ENCODE measurements at places on chromosomes 1 and 21.

DNA sequence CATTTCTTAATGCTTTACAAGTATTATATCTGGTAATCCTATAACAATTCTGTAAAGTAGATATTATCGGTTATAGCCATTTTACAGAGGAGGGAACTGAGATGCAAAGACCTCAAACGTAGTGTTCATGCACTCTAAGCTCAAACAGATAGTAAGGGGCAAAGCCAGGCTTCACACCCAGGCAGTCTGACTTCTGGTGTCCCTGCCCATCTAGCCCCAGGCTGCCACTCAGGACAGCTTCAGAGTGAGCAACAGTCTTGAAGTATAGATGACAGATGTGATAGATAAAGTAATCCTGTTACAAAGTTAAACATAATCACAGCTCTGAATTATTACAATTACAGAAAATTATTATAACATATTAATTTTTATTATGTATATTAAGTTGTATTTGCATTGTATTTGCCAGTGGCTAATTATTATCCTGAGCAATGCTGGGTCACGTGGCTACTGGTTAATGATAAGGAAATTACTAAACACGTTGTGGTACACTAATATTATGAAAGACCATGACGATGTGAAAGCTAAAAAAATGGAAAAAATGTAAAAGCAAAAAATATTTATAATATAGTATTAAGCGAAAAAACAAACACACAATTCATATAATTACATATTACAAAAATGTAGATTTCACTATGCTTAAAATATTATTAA lies 6.1 kb upstream of the TRAF3IP3 start:
- no peak for DNase-seq

GRCh38 chr1:225834417-225835329 lies 24.7 kb downstream of the EPHX1 start:
- no peak for DNase-seq

GRCh38 chr1:232675898-232676297 lies 46.0 kb upstream of the SIPA1L2 start:
- DNase-seq, result no peak

DNA sequence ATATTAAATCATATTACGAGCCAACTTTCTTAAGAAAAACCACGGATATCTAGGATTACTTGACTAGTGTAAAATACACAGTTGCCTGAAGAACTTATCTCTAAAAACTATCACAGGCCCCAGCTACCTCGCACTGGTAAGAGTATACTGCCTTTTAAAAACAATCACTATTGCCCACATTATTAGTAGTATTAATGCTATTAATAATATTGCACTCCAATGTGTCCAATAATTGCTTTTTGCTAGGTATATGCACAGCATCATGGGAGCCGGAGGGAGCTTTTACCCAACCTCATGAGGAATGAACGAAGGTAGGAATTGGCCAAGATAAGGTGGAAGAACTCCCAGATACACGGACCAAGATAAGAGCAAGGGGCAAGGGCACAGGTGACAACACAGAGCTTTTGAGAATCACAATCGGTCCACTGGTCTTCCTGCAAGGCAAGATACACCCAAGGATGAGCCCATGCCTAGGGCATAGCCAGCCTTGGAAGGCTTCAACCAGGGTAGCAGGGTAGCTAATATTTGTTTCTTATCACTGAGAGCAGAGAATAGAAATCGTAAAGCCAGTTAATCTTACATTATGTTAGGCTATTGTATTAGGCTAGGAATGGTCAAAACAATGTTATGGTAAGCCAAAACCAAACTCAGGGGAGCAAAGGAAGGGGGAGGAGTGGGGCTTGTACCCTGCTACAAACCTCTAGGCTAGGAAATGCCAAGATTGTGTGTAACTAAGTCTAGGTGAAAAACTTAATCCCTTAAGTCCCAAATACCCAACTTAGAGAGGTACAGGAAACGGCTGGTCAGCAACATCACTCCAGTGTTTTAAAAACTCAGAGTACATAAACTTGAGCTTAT lies 9.4 kb downstream of the GLUL start:
- no peak for DNase-seq

- DNase-seq, result peak; percentile 67
Measured at GRCh38 chr1:51236531-51237350, 668 bp downstream of the RNF11 start.

DNA sequence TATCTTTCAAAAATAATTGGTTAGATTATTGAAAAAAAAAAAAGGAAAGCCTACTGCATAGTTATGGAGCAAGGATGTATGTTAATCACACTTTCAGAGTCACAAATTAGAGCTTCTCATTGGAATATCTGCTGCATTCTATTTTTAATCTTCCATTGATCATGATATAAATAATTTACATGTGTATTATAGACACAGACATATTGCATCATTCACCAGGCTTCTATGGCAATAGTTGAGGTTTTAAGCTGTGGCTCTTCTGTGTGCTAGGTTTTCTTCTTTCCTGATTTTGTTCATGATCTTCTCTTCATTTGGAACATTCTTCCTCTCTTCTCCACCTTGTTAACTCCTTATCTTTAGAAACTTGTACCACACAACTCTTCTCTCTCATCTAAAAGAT lies 123.2 kb upstream of the HMCN1 start:
- DNase-seq, result peak; percentile 57

DNA sequence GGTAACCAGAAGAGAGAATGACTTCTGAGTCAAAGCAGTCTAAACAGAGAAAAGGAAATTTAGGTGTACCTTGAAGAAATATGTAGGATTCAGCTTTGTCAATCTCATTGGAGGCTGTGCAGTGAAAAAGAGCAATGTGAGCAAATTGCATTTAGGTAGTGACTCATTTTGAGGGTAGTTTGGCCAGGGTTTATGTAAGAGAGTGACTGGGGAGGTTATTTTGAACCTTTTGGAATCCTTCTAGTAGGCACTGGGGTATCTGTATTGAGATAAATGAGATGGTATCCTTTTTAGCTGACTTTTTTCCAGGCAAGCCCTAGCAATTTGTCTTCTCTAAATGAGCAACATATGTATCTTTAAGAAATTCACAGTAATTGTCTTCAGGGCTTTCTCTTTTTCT lies 95.9 kb downstream of the DISP1 start:
- no peak for DNase-seq

DNA sequence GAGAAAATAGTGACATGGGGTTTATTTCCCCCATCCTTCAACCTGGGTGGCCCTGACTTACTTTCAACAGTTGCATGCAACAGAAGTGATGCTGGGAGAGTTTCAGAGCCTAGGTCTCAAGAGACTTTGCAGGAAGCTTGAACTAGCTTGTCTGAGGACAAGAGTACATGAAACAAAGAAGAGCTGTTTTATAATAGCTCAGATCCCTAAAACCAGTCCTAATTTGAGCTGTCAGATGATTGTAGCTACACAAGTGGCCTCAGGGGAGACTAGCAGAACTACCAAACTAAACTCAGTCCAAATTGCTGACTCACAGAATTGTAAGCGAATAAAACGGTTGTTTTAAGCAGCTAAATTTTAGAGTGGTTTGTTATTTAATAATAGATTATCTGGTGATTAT lies 17.1 kb downstream of the RC3H1 start:
- no peak for DNase-seq

- no peak for DNase-seq
Measured at GRCh38 chr1:172837816-172838679, 179.1 kb downstream of the FASLG start.

All from OCI-M1 (cell line).